ENCODE measurements at places on chromosomes 1 and 21. TPM values are rescaled to one million over a fixed set of nuclear protein-coding genes. Genes with fewer than 3 reads are reported as not detected.

DNA sequence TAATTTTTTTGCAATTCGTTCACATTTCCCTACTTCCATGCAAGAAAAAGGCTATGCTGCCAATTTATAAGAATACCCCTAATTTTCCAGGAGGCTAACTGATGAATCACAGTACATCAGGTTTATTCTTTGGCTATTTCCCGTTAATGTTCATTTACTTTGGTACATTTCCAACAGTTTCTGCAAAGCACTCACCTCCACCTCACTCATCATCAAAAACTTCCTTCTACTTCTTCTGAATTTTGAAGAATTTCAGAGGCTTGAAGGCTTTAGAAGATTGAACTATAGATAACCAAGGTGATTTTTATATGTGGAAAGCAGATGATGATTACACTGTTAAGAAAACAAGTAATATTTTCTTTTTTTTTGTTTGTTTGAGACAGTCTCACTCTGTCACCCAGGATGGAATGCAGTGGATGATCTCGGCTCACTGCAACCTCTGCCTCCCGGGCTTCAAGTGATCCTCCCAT lies 60.5 kb upstream of the HP1BP3 start:
- H3K36me3 ChIP-seq: peaks cover 45% of the 10 kb centered on the region
- no peaks in the 10 kb centered on the region for H3K4me1 ChIP-seq
- no peaks in the 10 kb centered on the region for H3K27me3 ChIP-seq
- no peak overlapping the region for H3K4me3 ChIP-seq

DNA sequence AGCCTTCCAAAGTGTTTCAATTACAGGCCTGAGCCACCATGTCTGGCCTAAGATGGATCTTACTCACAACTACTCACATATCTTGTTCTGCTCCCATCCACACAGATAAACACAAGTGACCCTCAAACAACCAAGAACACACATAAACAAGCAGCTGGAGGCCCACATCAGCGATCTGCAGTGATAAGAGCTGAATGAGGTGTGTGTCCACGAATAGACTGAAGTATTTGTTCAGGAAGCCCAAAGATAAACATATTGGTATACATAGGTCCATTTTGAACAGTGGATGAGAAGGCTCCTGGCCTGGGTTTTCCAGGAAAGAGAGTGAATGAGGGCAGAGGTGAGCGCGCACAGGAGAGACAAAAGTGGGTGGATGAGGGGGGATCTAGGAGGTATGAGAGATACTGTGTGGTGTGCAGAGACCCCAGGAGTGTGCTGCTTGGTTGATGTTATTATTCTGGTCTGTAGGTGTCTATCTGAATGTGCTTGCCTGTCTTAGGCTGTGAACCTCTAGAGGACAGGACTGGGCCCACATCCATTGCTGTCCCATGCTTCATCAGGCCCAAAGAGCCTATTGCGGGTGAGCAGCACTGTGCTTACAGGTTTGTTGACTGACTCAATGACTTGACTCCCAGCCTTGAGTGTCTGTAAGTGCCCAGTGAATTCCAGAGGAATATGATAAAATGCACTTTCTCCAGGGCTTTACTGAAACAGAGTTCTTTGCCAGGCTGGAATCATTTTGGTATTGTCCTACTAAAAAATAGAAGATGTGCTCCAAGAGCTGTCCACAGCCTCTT lies 79.9 kb upstream of the ATP1A1 start:
- no peak for DNase-seq
- H3K27me3 ChIP-seq: no peaks in the 10 kb centered on the region
- no peak overlapping the region for H3K4me3 ChIP-seq
- H3K36me3 ChIP-seq: no peaks in the 10 kb centered on the region

GRCh38 chr21:30479259-30479658 lies 908 bp downstream of the KRTAP19-1 start:
- H3K4me1 ChIP-seq: no peaks in the 10 kb centered on the region
- no peak overlapping the region for H3K27ac ChIP-seq
- DNase-seq: no peak
- no peaks in the 10 kb centered on the region for H3K27me3 ChIP-seq
- H3K36me3 ChIP-seq: no peaks in the 10 kb centered on the region

The TEDDM1 gene
- total RNA-seq: not detected

- H3K27me3 ChIP-seq: no peaks in the 10 kb centered on the region
- H3K4me3 ChIP-seq: no peak overlapping the region
- H3K4me1 ChIP-seq: no peaks in the 10 kb centered on the region
- H3K36me3 ChIP-seq: no peaks in the 10 kb centered on the region
- H3K27ac ChIP-seq: no peak overlapping the region
- no peak for DNase-seq
These were observed 136.2 kb upstream of the IPO9 start for GRCh38 chr1:201692555-201693394.

DNA sequence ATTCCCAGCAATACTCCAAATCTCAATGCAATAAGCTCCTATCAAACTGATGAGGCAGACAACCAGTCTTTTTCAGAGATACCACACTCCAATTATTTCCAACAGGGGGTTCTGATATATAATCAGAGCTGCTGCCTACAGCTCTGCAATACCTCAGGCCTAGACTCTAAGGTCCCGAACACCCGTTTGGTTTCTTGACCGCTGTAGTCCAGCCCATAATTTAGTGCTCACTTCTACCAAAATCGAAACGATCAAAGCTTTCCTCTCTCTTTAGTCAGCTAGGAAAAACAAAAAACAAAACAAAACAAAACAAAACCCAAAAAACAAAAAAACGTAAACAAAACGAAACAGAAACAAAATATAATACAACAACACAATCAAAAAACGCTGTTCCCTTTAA lies 453.0 kb downstream of the NEGR1 start:
- H3K27ac ChIP-seq: no peak overlapping the region
- H3K4me3 ChIP-seq: no peak overlapping the region
- no peaks in the 10 kb centered on the region for H3K27me3 ChIP-seq
- H3K36me3 ChIP-seq: no peaks in the 10 kb centered on the region
- no peak for DNase-seq

- peaks cover 26% of the 10 kb centered on the region for H3K4me1 ChIP-seq
- no peaks in the 10 kb centered on the region for H3K36me3 ChIP-seq
- peak overlapping the region; percentile 29 for H3K4me3 ChIP-seq
- H3K27me3 ChIP-seq: peaks cover 73% of the 10 kb centered on the region
- DNase-seq: no peak
These were observed 543 bp upstream of the MARK1 start for GRCh38 chr1:220527279-220527907.

DNA sequence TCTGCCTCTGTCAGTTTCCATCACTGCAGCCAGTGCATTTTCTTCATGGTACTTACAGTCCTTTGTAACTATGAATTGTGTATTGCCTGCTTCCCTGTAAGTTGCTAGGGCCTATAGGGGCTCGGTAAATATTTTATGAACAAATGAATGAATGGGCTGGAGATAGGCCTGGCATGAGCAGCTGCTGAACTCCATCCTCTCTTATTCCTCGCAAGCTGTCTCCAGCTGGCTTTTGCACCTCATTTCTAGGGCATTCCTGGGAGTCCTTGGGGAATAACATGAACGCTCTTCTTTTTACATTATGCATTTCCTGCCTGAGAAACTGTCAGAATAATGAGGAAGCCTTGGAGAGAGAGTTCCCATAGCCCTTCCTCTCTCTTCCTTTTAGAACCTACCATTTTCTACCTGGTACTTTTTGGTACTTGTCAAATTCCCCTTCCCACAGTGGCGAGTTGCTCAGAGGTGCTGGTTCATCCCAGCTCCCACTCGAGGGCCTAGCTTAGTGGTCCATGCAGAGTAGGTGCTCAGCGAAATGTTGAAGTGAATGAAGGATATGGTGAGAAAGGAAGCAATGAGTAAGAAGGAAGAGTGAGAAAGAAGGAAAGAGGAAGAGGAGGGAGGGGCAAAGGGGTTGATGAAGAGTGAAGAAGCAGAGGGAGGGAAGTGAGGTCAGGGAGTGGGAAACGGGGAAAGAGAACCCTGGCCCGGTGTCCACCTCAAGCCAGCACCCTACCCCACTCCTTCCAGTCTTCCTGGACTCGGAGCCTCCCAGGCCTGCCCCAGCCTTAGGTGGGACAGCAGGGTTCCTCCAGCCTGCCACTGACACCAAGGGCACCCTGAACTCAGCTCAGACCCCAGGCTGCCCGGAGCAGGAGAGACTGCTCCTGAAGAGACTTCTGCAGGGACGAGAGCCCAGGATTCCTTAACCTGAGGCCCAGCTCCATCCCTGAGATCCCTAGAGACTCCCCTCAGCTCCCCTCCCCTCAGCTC lies 29.6 kb downstream of the KCNC4 start:
- H3K27me3 ChIP-seq: no peaks in the 10 kb centered on the region
- peaks cover 47% of the 10 kb centered on the region for H3K4me1 ChIP-seq
- no peak overlapping the region for H3K4me3 ChIP-seq
- DNase-seq: peak; percentile 62
- H3K27ac ChIP-seq: no peak overlapping the region
- no peaks in the 10 kb centered on the region for H3K36me3 ChIP-seq

DNA sequence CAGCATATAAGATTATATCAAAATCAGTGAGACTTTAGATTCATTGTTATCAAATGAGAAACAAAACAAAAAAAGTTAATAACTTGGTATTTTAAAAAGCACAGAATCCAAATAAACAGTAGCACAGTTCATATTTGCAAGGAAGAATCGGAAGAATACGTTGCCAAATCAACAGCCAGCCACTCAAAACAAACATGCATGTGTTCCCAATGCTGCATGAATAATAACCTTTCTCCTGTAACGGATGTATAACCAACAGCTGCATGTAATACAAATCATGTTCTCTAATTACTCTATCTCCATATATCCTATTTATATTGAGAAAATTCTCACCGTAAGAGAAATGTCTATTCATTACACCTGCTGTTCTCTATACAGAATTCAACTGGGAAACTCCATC lies 98.9 kb upstream of the FOXD3 start:
- no peak for DNase-seq
- no peaks in the 10 kb centered on the region for H3K4me1 ChIP-seq
- H3K27me3 ChIP-seq: no peaks in the 10 kb centered on the region
- no peak overlapping the region for H3K4me3 ChIP-seq

The C1orf56 gene
- total RNA-seq: 2.9 TPM

The GSTM3 gene
- total RNA-seq: 14.2 TPM

GRCh38 chr1:6970221-6970620 lies 185.0 kb downstream of the CAMTA1 start:
- H3K36me3 ChIP-seq: no peaks in the 10 kb centered on the region
- DNase-seq: peak; percentile 34
- no peak overlapping the region for H3K4me3 ChIP-seq
- no peak overlapping the region for H3K27ac ChIP-seq

DNA sequence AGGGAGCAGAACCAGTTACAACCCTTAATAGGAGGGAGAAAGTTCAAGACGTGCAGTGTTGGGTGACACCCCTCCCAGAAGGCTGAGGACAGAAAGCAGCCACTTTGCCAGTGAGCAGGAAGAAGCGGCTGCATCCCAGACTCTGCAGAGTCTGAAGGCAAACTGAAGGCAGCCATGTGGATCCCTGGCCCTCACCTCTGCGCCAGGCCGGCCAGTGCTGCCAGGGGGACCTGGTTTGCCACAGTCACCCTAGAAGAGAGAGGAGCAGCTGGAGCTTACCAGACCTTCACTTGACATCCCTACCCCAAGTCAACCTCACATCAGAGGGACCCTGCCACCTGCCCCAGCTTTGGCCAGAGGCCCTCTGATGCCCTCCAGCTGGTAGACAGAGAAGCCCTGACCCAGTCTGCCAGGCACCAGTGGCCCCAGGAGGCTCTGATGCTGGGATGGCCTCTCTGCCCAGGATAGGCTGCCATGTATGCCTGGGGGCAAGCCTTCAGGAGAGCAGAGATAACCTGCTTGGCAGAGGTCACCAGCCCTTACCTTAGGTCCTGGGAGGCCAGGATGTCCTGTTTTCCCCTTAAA lies 16.3 kb upstream of the PEF1 start:
- H3K27me3 ChIP-seq: peaks cover 8% of the 10 kb centered on the region
- H3K27ac ChIP-seq: no peak overlapping the region
- no peak overlapping the region for H3K4me3 ChIP-seq
- no peaks in the 10 kb centered on the region for H3K36me3 ChIP-seq
- H3K4me1 ChIP-seq: peaks cover 8% of the 10 kb centered on the region

DNA sequence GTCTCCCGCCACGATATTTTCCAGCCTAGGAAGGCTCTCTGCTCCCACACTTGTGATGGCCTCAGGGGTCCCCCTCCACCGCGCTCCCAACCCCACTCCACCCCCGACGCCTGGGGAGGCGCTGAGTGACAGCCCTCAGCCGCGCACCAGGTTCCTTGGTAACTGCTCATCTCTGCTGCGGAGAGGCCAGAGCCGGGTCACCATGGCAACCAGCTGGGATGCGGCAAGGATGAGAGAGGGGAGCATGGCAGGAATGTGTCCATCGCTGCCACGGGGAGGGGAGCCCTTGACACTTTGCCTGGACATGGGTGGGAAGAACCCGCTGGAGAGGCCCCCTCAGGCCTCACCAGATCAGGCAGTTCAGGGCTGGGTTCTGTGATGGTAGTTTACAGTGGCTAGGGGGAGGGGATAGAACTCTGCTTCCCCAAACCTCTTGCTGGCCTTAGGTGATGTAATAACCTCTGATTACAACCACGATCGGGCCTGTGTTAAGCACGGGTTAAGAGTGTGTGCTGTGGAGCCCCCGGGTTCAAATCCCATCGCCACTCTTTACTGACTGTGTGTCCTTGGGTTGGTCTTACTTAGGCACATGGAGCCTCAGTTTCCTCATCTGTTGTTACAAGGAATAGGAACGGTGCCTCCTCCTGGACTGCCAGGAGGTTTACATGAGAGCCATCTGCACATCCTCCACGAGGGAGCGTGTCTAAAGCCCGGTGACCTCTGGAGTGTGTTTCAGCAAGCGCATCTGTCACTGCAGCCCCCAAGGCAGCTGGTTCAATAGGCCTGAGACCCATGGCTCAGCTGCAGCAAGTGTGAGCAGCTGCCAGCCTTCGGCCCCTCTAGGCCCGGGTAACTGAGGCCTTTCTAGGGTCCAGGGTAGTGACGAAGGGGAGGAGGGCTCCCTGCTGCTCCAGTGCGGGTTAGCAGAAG lies 6.3 kb downstream of the KIF17 start:
- H3K4me3 ChIP-seq: no peak overlapping the region

The MRPL55 gene
- 93.8 TPM for total RNA-seq

The ADAM30 gene
- not detected for total RNA-seq

Data from spleen (tissue), 13 donors.